Glomerular endothelial cell (primary cell): ENCODE measurements at places on chromosomes 1 and 21.

DNA sequence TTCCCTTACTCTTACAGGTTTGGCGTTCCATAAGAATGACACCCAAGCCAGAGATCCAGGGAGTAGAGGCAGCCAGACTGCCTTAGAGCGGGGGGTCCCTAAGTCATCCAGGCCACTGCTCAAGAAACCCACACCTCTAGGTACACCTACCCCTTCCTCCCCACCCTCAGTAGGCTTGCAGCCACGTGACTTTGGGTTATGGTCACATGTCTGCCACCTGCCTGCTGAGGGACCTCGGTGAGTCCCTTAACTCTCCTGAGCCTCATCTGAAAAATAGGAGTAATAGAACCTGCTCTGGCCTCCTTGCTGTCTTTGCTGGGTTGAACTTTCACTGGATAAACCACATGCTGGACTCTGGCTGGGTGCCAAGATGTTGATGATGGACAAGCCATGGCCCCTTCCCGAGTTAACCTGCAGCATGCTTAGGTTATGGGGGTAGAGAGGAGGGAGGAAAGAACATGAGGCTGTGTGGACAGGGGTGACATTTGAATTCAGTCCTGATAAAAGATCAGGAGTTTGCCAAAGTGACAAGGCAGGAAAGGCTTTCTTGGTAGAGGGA is 4.5 kb downstream of the RPS6KA1 start:
- DNase-seq = no peak

DNA sequence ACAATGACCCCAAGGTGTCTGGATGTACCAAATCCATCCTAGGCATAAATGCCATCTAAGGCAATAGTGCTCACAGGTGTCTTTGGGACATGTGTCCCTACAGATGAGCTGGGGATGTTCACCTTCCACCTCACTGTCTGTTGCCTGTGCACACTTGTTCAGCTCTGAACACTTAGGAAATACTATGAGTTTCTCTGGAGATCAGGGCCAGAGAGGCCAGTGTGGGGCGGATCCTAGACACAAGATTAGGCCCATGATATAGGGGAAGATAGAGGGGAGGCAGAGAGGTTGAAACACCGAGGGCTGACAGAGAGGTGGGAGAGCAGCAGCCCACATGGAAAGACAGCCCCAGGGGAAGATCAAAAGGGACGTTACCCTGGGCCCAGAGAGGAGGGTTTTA is 25.6 kb downstream of the C1orf116 start:
- DNase-seq = no peak

GRCh38 chr1:228394571-228395394 is 11.9 kb downstream of the TRIM11 start:
- DNase-seq = no peak

GRCh38 chr1:1455366-1455884 is 5.9 kb downstream of the ATAD3C start:
- DNase-seq = no peak

- no peak for DNase-seq
Observed at GRCh38 chr21:43294194-43294902, 125.5 kb downstream of the CRYAA start.

- DNase-seq = no peak
Observed at GRCh38 chr21:26850116-26850643, 5.0 kb upstream of the ADAMTS1 start.

DNA sequence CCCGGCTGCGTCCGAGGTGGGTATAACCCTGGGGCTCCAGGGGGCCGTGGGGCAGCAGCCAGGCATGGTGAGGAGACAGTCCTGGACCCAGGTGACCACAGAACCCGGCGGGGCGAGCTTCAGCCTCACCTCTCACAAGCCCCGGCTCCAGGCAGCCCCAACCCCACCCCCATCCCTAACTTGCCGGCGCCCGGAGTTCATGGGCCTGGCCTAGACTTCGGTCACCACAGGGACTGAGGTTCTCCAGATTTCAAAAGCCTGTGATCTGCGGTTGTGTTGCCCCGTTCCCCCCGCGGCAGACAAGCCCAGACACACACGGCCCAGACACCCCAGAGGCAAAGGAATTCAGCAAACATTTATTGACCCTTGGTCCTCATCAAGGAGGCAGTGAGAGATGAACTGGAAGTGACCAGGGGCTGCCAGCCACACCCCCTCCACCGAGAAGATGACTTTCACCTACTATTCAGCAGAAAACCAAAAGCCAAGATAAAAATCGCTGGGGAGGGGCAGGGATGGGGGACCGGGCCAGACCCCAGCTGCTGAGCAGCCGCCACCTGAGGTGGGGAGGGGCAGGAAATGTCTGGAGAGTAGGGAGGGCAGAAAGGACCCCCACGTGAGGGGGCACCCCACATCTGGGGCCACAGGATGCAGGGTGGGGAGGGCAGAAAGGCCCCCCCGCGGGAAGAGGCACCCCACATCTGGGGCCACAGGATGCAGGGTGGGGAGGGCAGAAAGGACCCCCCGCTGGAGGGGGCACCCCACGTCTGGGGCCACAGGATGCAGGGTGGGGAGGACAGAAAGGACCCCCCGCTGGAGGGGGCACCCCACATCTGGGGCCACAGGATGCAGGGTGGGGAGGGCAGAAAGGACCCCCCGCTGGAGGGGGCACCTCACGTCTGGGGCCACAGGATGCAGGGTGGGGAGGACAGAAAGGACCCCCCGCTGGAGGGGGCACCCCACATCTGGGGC is 3.9 kb downstream of the HES4 start:
- DNase-seq = no peak

DNA sequence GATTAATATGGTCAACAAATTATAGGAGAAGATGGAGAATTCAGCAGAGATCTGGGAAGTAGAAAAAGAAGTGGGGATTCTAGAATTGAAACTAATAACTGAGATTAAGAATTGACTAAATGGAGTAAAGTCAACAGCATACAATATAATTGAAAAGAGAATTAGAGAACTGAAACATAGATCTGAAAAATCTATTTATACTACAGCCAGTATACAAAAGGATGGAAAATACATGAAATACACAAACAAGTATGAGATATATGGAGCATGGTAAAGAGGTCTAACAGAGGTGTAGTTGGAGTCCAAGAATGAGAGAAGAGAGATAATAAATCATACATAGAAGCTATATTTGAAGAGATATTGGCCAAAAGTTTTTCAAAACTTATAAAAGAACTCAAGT is 235.2 kb downstream of the FGGY start:
- no peak for DNase-seq

- no peak for DNase-seq
Observed at GRCh38 chr1:109256971-109257681, 7.8 kb downstream of the CELSR2 start.

GRCh38 chr1:201085902-201086735 is 26.1 kb downstream of the CACNA1S start:
- DNase-seq = no peak

DNA sequence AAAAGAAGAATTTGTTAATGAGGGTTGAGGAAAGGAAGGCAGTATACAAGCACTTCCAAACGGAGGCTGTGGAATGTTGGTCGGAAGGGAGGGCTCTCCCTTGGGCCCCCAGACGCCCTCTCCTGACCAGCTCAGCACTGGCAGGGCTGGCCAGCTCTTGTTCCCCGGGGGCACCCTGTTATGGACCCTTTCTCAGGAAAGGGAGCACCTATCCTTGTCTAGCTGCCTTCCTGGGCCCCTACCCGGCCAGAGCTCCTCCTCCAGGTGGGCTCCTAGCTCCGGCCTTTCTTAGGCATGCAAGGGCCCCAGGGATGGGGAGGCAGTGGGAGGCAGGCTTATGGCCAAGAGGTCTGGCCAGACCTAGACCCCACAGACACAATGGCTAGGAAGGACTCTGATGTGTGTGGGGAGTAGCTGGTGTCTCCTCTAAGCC is 926 bp downstream of the BLACAT1 start:
- DNase-seq = no peak

GRCh38 chr21:42364304-42364865 is 1.9 kb downstream of the TFF1 start:
- DNase-seq = no peak

GRCh38 chr1:192158181-192158580 is at the start of gene RGS18:
RGS18 (plus strand) TSS chr1:192158462; CDS start chr1:192158638, 176 bp downstream.
- DNase-seq = no peak
